Endothelial cell of umbilical vein (primary cell): ENCODE measurements at places on chromosomes 16 and 17. TPM values are rescaled to one million over a fixed set of nuclear protein-coding genes. Genes with fewer than 3 reads are reported as not detected.

The YPEL2 gene
- 59.5 and 66.8 TPM in 2 replicates for total RNA-seq

The SP6 gene
- 0.90 and 1.3 TPM in 2 replicates for total RNA-seq

GRCh38 chr17:77572065-77572601 is 386.4 kb upstream of the TNRC6C start:
- no peak for DNase-seq

GRCh38 chr16:83513008-83513755 is 294.6 kb upstream of the HSBP1 start:
- no peak for DNase-seq

GRCh38 chr17:34725725-34726124 is 146.3 kb downstream of the TMEM132E start:
- DNase-seq, result no peak

- DNase-seq, result no peak
Measured at GRCh38 chr16:19338335-19338734, 52.8 kb downstream of the CLEC19A start.

DNA sequence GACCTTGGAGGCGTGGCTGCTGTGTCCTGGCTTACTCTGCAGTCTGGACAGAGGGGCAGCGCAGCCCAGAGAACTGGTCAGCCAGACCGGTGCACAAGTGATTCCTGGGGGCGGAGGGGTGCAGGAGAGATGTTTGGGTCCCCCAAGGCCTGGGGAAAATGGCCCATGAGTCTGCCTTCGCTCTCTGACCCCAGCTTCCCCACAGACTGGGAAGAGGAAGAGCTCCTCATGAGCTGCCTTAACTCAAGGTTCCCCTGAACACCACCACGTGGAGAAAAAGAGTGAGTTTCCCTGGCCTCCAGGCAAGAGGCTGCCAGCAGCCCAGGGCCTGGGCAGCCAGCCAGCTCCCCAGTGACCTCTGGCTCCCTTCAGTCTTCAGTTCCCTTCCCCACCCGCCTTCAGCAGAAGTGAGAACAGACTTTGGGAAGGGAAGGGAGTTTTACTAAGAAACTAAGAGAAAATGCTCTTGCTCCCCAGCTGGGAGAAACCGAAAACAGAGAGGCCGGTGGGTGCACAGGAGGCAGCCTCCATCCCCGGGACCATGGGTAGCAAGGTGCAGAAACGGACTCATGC is 2.0 kb upstream of the C17orf99 start:
- DNase-seq, result peak; percentile 79

- no peak for DNase-seq
Measured at GRCh38 chr16:30060836-30061554, 4.6 kb upstream of the ALDOA start.

GRCh38 chr16:57260294-57260929 is 15.4 kb downstream of the ARL2BP start:
- peak; percentile 98 for DNase-seq

GRCh38 chr16:4426021-4426684 is 485 bp downstream of the DNAJA3 start:
- DNase-seq, result no peak
